Endodermal cell (in vitro differentiated cells): ENCODE measurements at places on chromosomes 7 and 10.

- DNase-seq = no peak
These were observed 70.3 kb downstream of the ABI1 start for GRCh38 chr10:26790221-26790995.

- DNase-seq = peak; percentile 71
These were observed 457 bp downstream of the NSUN5 start for GRCh38 chr7:73308074-73308664.

- no peak for DNase-seq
These were observed 138.7 kb upstream of the PCLO start for GRCh38 chr7:83301416-83301815.

DNA sequence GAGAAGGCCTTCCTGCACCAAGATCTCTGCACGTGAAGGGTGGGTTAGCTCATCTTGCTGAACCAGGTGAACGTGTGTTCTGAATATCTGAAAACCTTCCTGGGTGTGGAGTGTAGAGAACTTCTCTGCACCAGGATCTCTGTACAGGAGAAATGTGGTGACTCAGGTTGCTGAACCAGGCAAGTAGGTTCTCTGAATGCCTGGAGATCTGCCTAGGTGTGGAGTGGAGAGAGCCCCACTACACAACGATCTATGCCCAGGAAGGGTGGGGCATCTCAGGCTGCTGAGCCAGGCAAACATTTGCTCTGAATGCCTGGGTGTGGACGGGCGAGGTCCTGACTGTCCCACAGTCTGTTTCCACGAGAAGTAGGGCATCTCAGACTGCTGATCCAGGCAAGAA lies 1002.3 kb upstream of the KCND2 start:
- DNase-seq = no peak

DNA sequence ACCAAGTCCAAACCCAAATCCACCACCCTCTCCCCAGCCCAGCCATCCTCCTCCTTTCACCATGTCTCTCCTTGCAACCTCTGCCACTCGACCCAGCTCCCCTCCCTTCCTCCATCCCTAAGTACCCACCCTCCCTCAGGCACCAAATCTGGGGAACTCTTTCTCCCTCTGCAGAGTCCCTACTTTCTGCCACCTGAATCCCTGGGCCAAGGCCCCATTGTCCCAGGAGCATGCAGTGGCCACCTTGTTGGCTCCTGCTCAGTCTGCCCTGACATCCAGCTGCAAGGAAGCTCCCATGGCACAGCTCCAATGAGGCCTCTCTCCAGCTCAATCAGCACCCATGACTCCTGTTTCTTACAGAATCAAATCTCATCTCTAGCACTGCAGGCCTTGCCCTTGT lies 5.5 kb upstream of the UNC5B start:
- peak; percentile 32 for DNase-seq

- DNase-seq = peak; percentile 88
These were observed 2.0 kb downstream of the CYP26C1 start for GRCh38 chr10:93062514-93063143.

DNA sequence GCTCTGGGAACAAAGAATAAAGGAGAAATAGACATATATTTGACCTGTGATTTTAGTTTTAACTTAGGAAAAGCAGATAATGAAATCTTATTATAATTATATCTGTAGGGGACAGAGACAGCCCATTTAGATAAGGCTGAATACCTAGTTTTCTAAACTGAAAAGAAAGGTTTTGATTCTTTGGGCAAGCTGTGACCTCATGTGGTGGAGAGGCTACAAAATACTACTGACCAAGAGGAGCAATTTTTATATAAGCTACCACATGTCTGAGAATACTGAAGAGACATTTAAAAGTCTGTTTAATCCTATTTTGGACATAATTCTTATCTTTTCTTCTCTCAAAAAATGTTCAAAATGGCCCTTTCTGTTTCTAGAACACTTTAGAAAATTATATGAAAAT lies 271.0 kb downstream of the MTERF1 start:
- DNase-seq = no peak

DNA sequence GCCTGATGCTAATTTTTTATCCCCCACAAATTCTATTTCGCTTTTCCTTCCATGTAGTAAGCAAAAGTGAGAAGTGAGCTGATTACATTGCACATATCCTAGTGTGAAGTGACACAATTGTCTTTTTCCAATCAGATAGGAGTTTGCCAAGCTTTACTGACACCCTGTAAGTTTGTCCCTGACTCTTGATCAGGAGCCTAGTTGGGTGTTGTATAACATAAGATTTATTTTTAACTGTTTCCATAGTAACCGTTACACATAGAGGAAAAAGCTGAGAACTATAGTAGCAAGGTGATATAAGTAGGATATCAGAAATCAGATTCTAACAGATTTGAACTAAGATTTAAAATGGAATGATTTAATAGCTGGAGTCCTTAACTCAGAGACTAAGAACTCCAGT lies 31.2 kb downstream of the EXOC4 start:
- DNase-seq = no peak

- peak; percentile 43 for DNase-seq
These were observed 34.9 kb downstream of the CALML3 start for GRCh38 chr10:5559642-5560141.

DNA sequence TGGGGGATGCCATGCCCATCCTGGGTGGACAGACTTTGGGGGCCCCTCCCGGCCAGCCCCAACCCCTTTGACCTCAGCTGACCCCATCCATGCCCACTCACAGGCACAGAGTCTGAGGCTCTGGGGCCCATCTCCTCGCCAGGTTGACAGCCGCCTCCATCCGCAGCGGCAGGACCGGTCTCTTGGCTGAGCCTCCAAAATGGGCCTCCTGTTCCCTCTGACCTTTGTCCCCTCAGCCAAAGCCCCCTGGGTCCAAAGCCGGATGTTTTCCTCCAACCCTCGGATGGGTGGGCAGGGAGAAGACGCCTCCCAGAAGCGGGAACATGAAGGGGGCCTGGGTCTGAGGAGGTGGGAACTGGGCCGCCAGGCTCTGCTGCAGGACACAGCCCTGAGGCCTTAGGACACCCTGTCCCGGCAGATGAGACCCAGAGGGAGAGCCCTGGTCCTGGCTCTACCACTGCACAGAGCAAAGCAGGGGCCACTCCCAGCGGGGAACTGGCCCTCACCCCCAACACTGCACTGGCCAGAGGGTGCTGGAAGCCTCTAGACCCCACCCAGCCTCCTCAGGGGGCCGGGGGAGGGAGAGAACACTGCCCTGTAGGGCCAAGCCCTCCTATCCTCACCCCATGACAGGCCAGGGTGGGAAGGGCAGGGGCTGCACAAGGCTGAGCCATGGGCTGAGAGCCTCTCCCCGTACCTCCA lies 12.6 kb downstream of the PDGFA start:
- no peak for DNase-seq

- DNase-seq = no peak
These were observed 13.3 kb downstream of the GPR146 start for GRCh38 chr7:1057416-1058291.
